ENCODE measurements at places on chromosomes 3 and 15.

GRCh38 chr3:103075282-103075681, 640.5 kb downstream of the ZPLD1 start:
- DNase-seq: no peak

DNA sequence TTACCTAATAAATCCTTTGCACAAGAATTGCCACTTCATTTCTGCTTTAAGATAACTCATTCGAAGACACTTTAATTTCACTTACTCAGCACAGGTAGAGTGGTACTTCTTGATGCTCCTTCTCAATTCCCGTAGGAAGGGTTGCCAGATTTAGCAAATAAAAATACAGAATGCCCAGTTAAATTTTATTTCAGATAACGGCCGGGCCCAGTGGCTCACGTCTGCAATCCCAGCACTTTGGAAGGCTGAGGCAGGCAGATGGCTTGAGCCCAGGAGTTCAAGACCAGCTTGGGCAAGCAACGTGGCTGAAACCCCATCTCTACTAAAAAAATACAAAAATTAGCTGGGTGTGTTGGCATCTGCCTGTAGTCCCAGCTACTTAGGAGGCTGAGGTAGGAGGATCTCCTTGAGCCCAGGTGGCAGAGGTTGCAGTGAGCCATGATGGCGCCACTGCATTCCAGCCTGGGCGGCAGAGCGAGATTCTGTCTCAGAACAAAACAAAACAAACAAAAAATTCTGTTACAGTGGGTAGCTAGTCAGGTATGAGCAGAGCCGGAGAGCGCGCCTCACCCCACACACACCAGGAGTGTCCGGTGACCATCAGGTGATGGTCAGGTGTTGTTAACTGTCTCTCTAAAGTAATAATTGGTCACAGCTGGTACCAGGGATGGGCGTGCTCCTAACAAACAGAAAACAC, 92.8 kb downstream of the DNAH12 start:
- no peak for DNase-seq

DNA sequence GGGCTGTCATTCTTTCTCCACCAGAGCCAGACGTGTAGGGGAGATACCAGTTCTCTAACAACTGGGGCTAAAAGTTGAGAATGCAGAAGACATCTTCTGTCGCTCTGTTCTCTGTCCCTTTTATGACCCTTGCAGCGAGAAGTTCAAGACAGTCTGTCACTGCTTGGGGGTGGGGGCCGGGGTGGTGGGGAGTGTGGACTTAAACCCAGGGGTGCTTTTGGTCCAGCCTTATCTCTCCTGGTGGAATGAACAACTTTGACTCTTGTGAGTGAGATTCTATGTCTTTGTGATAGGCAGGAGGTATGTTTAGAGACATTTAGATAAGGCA, 767 bp upstream of the APOD start:
- DNase-seq: no peak

DNA sequence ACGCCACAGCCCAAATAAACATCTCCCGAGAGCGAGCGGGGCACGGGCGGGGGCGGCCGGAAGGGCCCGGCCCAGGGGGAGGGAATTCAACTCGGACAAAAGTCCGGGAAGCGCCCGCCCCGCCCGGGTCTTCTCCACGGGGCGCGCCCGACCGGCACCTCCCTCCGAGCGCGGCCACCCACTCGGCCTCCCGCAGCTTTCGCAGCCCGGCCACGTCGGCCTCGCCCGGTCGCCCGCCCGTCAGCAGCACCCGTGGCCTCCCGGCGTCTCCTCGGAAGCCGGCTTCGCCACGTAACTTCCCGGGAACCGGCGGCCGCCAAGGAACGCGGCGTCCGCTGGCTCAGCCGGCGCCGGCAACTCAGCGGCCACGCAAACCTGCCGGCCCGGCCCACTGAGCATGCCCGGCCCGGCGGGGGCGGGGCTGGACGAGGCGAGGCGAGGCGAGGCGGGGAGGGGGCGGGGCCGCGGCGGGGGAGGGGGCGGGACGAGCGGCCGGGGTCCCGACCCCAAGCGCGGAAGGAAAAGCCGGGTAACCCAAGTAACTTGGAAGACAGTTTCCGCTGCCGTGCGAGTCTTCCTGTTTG, at the start of gene TJP1:
Gene TJP1 (minus strand): TSS at position 369 of the 584 bp plus-strand sequence. CDS start 440 bp downstream, outside the sequence.
- peak; percentile 78 for DNase-seq

- no peak for DNase-seq
Observed at GRCh38 chr3:22296601-22297000, 545.6 kb upstream of the ZNF385D start.

DNA sequence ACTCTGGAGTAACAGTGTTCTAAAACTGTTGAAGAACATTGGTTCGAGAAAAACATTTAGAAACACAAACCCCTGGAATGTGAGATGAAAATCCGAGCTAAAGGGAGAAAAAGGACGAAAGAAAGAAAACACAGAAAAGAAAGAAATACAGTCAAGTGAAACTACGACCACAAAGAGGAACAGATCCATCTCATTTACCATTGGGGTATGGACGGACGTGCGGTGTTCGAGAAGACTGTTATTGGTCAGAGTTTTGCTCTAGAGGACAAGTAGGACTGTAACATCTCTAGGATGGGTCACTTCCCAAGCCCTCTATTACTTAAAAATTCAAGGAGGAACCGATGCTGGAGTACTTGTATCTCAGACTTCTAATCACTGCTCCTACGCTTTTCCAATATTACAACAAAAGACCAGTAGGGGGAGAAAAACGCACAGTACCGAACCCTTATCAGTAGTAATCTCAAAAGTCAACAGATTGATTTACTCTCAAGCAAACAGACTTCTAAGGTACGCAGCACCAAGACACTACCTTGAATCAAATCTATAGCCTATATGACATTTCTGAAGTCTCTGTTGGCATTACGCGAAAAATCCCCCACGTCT, 1.1 kb upstream of the PIK3CA start:
- peak; percentile 69 for DNase-seq

- DNase-seq: peak; percentile 72
Observed at GRCh38 chr3:60365360-60365759, 885.9 kb downstream of the FHIT start.

DNA sequence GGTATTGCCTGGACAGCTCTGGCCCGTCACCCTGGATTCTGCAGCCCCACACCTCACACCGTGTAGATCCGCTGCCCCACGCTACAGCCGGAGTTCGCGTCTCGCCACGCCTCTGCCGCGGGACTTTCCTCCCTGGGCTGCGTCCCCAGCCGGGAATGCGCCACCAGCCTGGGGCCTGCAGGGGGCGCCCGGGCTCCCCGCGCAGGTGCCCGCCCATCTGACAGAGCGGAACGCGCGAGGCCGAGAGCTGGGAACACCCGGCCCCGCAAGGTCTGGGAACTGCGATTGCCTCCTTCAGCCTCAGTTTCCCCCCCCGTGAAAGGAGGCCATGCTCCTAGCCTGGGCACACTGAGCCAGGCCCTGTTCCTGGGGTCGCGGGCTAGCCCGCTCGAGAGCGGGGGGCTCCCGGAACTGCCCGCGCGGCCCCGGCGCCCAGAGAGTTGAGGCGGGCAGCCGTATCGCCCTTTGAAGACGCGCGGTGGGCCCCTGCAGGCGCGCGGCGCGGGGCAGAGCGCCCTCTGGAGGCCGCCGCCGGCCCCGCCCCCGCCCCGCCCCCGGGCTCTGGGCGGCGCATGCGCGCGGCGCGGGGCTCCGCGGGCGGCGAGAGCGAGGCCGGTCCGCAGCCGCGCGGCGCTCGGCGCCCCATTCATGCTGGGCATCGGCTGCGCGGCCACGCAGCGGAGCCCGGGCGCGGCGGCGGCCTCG, at the start of gene PLXNA1:
Gene PLXNA1 (plus strand): TSS at position 645 of the 705 bp plus-strand sequence. CDS start 5,479 bp downstream, outside the sequence.
- peak; percentile 77 for DNase-seq

- DNase-seq: no peak
Observed at GRCh38 chr3:112627919-112628466, 12.9 kb downstream of the CCDC80 start.

- peak; percentile 68 for DNase-seq
Observed at GRCh38 chr15:41772720-41773331, 1.5 kb upstream of the MAPKBP1 start.

DNA sequence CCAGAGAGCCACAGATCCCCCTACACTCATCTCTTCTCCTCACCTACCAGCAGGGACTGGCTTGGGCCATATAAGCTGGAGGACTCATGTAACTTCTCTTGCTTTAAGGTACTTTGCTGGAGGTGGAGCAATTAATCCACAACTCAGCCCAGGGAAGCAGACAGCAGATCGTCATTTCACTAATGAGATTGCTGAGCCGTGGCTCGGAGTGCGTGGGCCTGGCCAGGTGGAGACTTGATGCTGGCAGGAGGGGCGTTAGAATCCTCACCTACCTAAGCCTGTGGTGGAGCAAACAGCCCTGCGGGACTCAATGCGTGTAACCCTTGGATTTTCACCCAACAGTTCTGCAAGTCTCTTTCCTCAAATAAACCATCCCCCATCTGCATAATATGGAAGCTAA, 253.2 kb downstream of the RORA start:
- no peak for DNase-seq

GRCh38 chr3:74631351-74632140, 17.1 kb upstream of the CNTN3 start:
- DNase-seq: no peak

- DNase-seq: peak; percentile 71
Observed at GRCh38 chr3:11290743-11291680, 18.8 kb downstream of the ATG7 start.

GRCh38 chr15:86062646-86063243, 16.9 kb upstream of the AGBL1 start:
- DNase-seq: no peak

DNA sequence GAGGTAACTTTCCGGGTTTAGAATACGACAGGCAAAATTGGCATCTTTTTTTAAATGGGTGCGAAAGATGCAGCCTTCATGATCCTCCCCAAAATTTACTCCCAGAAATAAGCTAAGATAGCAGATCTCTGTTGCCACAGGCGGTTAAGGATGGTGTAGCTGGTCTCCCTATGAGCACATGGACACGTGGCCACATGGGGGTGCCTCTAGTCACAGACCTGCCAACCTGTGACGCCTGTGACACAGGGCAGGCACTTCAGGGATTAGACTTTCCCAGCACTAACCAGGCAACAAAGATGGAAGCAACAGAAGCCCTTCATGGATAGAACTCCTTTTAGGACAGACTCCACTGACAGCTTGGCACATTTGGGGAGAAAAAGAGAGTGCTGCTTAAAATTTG, 320.3 kb downstream of the THSD4 start:
- no peak for DNase-seq

- no peak for DNase-seq
Observed at GRCh38 chr3:85709346-85709892, 750.6 kb downstream of the CADM2 start.

DNA sequence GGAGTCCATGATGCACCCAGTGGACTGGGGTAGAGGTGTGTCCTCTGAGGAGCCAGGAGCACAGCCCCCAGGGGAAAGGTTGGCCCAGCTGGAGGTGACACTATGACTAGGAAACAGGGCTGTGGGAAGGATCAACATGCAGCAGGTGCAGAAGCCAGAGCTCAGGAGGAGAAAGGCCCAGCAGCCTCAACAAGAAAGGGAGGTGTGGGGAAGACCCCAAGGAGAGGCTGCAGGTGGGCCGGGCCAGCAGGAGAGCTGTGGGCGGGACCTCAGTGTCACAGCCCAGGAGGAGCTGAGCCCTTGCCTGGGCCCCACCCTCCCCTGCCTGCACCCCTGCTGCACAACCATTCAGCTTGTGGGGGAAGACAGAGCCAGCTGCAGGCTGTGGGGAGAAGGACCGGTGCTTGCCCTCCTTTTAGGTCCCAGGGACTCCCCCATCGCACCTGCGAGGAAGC, 18.4 kb upstream of the KLF13 start:
- no peak for DNase-seq

DNA sequence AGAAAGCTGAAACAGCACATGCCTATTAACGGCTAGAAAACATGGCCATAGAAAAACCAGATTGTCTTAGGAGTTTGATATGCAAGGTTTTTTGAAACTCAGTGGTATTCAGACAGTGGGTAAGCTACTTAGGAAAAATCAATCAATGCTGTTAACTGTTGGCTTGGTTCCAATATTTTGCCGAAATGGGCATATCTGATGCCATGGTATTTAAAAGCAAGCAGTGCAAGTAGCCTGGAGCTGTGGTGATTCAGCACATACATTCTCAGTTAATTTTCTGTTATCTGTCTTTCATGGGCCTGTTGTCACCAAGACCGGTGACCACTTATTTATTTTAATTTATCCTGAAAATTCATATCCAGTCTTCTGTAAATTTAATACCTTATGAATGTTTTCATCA, 17.3 kb upstream of the SUCNR1 start:
- DNase-seq: no peak

- DNase-seq: peak; percentile 56
Observed at GRCh38 chr3:90015688-90016356, 908.4 kb downstream of the EPHA3 start.

GRCh38 chr15:41969851-41970431, 2.4 kb downstream of the EHD4 start:
- no peak for DNase-seq

DNA sequence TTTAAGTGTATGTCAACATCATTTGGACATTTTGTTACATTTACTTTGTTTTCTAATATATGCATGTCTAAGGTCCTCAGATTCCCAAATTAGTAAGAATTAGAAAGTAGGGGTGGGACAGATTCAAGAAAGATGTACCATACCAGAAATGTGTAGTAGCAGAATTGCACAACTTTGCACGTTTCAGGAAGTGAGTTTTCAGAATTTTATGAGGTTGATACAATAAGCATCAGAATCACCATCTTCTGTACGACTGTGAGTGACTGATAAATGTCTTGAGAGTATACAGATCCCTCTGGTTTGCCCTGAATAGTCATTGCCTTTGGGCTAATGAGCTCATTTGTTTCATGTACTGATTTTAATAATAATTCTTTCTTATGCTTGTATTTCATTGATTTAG, 9.3 kb downstream of the ARIH2 start:
- peak; percentile 48 for DNase-seq

- no peak for DNase-seq
Observed at GRCh38 chr3:52225452-52226228, at the start of gene TLR9. TSS of gene TLR9 (minus strand) at chr3:52225645. CDS start at chr3:52225529, 116 bp downstream.

DNA sequence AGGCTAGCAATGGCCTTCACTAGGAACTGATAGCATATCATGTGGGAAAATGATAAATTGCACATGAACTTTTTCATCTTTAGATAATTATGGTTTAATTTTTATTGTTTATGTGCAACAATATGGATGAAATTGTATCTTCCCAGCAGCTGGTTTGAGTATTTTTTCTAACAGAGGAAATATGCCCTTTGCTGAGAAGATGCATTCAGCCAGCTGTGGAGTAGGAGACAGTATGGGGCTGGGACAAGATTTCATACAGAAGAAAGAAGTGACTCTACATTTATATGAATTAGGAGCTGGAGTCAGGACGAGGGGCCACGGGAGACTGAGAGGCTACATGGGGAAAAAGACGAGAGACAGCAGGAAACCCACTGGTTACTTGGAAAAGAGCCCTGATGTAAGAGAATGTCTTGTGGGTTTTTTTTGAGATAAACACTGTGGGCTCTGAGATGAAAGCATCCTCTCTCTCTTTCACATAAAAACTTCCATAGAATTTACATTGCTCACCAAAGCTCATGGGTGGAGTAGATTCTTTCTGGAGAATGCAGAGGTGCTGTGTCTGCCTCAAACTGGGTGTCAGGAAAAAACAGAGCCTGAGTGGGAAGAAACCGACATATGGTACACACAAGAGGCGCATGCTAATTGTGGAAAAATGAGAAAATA, 115.2 kb upstream of the PDZRN3 start:
- no peak for DNase-seq

DNA sequence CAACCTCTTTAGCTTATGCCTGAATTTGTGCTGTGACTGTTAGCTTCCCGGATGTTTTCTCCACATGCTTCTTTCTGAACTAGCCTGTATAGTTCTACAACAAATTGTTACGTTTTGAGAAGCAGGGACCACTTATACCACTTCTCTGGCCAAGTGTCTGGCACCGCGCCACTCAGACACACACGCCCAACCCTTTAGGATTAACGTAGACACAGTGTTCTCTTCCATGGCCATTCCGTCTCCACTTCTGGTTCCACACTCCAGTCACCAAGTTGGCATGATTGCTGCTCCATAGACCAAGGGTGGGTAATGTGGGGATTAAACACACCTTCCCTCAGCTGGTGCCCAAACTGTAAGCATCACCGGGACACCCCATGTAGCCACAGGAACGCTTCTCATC, 755 bp upstream of the TMEM108 start:
- DNase-seq: no peak

Data from HCEC 1CT (cell line).